ENCODE measurements at places on chromosomes 7 and 10.
A peak's percentile ranks its signal among the peaks of the same experiment; 100 is the strongest.

DNA sequence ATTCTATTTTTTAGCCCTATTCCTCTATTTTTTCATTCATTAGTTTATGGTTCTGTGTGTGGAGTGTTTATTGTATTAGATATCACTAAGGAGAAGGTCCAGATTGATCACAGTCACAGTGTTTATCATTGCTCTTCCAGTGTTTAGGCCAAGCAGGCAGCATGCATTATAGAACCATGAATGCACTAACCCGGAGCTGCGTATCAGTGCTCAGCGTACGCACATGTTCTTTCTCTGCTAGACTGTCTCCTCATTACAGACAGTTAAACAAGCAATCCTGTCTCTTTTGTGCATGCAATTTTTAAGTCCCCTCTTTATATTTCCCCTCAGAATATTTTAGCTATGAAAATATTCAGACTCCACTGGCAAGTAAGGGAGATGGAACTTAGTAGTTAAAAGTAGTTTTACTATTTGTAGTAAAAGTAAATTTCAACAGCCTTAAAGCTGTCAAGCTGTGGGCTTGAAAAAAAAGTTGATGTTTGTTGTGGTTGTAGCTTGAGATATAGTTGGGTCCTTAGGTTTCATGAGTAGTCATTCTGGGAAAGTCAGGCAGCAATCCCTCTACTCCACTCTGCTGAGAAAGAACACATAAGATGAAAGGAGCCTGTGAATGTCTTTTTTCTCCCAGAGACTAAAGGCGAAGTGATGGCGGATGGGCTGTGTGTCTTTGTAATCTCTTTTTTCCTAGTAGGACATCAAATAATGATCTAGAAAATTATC lies 260.4 kb downstream of the CDK14 start:
- no peak for DNase-seq

DNA sequence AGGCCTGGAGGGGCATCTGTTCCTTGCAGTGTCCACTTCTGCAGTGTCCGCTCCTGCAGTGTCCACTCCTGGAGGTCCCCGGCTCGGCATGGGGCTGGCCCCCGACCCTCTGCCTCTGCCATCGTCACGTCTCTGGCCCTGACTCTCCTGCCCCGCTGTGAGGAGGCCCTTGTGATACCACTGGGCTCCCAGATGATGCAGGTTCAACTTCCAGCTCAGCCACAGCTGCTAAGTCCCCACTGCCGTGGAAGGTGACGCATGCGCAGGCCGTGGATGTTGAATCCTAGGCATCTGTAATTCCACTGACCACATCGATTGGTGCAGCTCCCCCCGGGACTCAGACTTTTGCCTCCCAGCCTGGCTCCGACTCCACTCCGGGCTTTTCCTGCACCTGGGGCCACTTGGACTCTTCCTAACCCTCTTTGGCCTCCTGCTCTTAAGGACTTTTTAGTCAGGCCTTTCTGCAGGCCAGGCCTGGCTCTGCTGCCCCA lies 95.1 kb downstream of the GLRX3 start:
- DNase-seq = no peak

- no peak for DNase-seq
Measured at GRCh38 chr7:56091591-56091990, 1.2 kb downstream of the PHKG1 start.

DNA sequence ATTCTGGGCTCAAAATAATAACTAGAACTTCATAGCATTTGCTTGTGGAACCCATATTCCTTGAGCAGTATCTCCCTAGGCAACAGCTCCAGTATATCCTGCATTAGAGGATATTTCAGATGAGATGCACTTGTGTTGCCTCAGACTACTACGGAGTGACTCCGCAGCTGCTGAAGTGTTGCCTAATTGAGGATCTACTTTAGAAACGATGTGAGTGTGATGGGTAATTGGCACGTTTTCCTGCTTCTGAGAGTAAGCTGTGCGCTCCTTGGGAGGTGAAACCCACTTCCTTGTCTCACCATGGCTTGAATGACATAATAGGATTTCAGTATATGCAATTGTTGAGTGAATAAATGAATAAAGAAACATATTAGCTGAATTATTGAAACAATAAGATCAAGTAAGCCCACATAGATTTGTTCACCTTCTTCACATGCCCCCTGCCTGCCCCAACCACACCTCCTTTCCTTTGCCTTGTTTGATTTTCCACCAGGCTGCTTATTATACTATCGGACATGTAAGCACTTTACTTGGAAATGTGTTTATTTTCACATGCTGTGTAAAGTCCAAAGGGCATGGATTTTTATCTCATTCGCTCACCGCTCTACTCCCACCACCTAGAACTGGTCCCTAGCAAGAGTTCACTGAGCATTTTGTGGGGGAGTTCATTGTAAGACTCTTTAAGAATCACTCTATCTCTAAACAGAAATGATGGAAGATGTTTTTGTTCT lies 303.8 kb downstream of the KCNMA1 start:
- no peak for DNase-seq

DNA sequence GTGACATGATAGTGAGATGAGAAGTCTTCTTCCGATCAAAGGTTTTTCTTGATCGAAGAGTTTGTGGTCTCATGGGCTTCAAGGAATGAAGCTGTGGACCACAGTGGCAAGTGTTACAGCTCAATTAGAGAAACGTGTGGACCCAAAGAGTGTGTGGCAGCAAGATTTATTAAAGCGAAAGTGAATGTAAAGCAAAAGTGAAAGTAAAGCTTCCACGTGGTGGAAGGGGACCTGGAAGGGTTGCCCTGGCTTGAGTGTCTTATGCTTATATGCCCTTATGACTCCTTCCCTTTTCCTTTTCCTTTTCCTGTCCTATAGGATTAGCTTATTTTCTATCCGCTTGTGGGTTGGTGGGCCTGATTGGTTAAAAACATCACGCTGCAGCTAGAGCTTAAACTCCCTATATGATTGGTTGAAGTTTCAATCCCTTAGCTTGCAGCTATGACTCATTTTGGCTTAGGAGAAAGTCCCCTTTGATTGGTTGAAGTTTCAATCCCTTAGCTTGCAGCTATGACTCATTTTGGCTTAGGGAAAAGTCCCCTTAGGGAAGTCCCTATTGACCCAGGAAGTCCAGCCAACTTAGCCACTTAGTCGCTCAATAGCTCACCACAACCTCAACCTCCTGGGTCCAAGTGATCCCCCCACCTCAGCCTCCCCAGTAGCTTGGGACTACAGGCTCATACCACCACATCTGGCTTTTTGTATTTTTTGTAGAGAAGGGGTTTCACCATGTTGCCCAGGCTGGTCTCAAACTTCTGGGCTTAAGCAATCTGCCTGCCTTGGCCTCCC lies 34.7 kb downstream of the MRPS24 start:
- peak; percentile 73 for DNase-seq

Measured in activated effector memory CD4-positive, alpha-beta T cell treated with anti-CD3 and anti-CD28 coated beads, Interleukin-2, amount 50 U/mL, for 16 hours (primary cell).